ENCODE measurements at places on chromosomes 1 and 21.
A peak's percentile ranks its signal among the peaks of the same experiment; 100 is the strongest.

GRCh38 chr1:65694933-65695332 lies 97.8 kb upstream of the PDE4B start:
- no peak for DNase-seq

DNA sequence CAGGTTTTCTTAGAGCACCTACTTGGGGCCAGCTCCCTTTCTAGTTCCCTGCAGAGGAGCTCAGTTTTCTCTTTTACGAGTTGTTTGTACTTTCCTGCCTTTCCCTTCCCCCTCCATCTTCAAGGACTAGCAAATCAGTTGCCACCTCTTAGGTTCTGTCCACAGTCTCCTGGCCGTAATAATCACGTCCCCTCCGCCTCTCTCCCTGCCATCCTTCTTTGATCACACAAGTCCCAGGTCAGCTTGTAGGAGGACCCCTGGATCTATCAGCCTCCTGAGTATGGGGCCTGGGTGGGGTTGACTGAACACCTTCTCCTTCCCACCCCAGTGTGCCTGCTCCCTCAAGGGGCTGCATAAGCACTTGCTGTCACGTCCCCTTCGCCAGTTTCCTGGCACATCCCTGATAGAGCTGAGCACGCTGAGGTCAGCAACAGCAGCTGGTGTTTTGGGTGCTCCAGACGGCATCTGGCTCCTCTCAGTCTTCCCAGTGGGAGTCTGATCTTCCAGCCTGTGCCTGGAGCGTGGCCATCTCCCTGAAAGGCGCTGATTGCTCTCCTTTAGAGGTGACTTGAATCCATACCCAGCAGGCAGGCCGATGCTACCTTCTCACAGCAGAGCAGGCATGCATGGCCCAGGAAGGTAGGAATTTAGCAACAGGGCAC lies 216.1 kb upstream of the TMEM51 start:
- no peak for DNase-seq

- DNase-seq = no peak
Observed at GRCh38 chr1:93690921-93691789, 9.5 kb upstream of the BCAR3 start.

GRCh38 chr1:53590531-53591515 lies 131.6 kb downstream of the DMRTB1 start:
- peak; percentile 42 for DNase-seq

DNA sequence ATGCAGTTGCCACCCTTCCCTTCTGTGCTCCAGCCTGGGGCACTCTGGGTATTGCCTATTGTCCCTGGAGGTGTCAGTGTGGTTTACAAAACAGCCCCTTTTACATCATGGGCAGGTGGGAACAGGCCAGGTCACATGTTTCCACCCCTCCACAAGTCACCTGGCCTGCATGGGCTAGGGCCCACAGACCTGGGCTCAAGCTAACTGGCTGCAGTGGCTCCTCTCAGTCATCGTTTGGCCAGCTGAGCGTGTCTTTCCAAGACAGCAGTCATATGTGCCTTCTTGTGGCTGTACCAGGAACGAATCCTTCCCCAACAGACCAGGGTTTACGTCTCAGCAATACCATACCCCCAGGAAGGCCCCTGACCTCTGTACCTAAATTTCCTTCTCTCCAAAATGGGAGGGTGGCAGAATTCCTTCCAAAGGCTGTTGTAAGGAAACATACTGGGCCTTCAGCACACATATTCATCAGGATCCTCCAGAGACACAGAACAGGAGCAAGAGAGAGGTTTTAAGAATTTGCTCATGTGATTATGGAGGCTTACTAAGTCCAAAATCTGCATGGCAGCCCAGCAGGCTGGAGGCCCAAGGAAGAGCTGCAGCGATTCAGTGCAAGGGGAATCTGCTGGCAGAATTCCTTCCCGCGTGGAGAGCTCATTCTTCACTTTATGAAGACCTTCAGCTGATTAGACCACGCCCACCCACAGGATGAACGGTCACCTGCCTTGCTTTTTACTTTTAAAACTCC lies 10.6 kb upstream of the TAS1R2 start:
- no peak for DNase-seq

- DNase-seq = no peak
Observed at GRCh38 chr1:61343734-61344420, 261.5 kb downstream of the NFIA start.

- no peak for DNase-seq
Observed at GRCh38 chr1:236480758-236481436, 42.9 kb upstream of the LGALS8 start.

DNA sequence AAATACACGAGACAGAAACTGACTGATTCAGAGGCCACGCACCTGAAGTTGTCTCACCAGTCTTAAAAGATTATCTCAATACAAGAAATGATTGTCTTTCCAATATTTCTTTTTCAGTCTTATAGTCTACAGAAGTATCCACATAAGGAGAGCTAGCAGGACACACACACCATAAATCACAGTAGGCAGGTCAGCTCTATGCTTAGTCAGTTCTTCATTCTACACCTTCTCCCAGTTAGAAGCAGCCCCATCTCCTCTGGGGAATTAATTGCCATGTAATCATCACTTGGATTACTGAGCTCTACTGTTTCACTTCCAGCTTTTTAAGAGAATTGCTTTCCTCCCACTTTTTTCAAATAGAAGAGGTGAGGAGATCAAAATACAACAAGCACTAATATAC lies 59.6 kb downstream of the SMYD3 start:
- DNase-seq = no peak

DNA sequence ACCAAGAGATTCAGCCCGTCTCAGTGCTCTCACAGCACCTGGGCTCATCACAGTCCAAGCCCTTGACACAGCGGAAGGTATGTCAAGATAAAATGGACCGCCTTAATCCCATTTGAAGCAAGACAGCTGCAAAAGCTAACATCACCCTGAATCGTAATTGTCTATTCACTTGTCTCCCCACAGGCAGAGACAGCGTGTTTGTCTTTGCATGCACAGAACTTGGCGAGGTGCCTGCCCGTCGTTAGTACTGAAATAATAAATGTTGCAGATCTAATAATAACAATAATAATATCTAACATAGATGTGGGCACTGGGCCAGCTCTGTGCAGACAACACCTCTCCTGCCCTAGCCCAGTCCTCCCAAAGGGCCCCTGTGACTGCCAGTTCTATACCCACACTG lies 271.7 kb downstream of the NPHP4 start:
- no peak for DNase-seq

GRCh38 chr1:57868908-57869307 lies 445.0 kb upstream of the DAB1 start:
- DNase-seq = no peak

DNA sequence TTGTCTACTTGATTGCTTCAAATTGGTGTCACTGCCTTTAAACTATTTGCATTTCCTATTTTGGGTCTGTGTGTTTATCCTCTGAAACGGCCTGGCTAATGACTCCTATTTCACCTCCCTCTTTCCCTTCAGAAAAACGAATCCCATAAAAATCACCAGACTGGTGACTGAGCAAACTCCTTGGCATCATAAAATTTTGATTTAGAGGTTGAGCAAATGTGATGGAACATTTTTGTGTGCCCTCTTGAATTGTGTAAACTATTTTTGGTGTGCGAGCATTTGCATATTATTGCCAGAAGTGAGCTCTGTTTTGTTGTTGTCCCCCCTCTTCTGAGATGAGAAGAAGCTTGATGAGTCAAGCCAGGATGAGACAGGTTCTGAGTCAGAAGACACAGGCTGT lies 316.1 kb downstream of the AJAP1 start:
- DNase-seq = no peak

DNA sequence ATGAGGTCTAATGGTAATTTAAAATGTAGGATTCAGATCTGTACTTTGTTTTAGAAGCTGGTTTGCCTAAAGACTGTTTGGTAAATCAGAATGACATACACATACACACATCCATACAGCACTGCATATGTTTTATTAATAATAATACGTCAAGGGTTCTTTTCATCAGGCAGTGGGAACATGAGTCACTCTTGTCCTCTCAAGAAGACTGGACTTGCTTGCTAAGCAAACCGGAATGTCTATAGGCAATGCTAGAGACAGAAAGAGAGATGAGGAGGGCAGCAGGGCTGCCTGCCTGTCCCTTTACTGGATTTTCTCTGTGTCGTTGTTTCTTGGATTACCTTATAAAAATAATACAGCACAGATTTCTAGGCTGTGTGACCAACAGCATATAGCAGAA lies 119.1 kb upstream of the GALNT2 start:
- no peak for DNase-seq
